ENCODE measurements at places on chromosomes 2 and 18.

GRCh38 chr2:18242716-18243115 lies 317.7 kb downstream of the RDH14 start:
- no peak for DNase-seq

DNA sequence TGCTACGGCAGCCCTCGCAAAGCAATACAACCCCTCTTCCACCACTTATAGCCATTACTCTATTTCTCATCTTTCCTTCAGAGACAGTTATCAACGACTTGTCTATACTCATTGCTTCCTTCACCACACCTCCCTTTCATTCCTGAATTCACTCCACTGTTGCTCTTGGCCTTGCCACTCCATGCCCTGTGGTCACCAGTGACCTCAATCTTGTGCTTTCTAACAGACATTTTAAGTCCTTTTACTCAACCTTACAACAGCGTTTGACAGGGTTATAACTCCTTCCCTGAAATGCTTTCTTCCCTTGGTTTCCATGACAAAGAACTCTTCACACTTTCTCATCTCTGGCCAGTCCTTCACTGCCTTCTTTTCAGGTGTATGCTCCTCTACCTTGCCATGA lies 90.6 kb upstream of the CCDC141 start:
- no peak for DNase-seq

DNA sequence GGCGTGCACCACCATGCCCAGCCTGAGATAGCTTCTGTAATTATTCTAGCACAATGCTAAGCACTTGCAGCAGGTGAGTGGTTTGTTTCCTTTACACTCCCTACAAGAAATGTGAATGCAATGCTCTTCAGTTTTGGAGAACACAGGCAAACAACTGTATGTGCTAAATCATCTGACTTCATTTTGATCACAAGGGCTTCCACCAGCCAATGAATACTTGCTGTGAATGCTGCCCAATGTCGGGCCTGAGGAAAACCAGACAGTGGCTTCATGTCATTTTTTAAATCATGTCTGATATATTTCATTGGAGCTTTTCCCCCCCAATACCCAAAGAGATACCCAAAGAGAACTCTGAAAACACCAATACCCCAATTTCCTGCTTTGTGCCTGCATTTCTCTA lies 155.6 kb upstream of the XPO1 start:
- DNase-seq = no peak

DNA sequence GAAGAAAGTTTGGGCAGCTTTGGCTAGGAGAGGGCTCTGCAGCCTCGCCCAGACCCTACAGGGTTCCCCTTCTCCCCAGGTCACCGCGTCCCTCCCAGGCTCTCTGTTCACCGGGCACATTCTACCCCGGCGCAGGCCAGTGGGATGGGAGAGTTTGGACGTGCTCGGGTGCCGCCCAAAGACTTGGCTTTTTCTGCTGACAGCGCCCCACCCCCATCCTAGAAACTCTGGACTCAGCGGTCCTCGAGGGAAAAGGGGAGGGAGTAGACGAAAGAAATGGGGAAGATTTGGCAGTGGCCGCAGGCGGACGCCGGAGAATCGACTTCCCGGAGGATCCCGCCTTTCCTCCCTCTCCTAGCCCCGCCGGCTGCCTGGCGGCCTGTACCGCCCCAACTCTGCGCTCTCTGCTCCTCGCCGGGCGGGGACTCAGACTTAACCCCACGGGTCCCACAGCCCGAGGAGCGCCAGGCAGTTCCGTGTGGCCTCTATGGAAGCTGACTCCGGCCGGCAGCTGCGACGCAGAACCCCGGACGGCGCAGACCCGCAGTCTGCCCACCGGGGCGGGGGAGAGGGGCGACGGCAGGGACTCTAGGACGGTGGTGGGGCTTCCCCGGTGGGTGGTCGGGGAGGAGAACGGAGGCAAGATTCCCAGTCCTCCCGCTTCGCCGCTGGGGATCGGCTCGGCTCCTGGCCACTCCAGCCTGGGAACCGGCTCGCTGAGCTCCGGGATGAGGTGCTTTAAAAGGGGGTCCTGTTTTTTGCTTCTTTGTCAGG lies 863 bp upstream of the SIX2 start:
- no peak for DNase-seq

DNA sequence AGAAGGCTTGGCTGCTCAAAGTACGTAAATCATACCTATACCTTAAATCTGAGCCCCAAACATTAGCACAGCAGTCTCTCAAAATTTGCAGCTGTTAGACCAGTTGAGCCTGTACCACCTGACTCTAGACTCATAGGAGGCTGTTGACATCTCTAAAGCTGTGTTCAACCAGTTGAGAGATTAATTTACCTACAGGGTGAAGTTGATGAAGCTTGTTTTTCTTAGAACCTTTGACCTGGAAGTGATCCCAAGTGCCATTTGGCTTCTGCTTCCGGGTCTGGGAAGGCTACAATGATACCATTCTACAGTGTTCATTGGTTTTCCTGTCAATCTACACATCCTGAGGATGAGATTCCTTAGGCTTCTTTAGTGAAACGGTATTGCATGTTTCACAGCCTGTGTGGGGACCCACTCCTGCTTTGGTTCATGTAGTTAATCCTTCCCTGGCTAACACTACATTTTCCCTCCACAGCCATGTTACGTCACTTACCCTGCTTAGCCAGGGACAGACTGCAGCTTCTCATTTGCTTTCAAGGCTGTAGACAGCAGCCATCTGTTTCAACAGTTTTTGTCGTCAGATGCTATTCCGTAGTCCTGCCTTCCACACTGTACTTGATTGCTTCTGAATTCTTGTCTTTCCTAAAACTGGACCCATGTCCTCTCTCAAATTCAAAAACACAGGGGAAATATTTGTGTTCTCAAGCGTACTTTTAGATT lies 4.7 kb upstream of the IL1RL2 start:
- DNase-seq = no peak

DNA sequence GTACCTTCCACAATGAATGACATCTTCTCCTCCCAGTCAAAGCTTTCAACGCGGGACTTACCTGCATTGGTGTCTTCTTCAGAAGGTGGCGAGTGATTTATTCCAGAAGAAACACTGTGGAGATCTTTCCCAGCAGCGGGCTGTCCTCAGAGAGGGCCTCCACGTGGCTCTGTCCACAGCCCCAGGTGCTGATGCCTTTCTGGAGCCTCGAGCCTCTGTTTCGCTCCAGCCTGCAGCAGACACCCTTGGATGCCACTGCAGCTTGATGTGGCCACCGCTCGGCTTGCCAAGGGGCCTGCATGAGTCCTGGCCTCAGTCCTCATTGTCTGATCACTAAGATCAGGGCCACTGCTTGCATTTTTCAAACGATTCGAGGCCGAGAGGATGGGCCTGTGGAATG lies 46.6 kb upstream of the GALR1 start:
- no peak for DNase-seq

DNA sequence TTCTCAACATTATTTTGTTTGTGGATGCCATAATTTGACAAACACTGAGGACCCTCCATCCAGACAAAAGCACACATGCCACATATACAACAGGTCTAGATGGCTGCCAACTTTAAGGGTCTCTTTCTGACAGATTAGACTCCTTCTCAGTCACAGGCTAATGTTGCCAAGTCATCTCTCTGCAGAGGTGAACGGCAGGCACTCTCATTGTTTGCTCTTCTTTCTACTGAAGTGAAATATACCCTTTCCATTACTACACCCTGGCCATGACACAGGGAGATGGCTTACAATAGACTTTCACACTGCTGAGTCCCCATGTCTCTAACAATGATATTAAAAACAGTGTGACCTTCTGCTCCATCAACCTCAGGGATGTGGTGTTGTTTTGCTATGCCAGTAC lies 47.5 kb upstream of the ZNF397 start:
- no peak for DNase-seq

- DNase-seq = no peak
Measured at GRCh38 chr2:8993902-8994278, 9.6 kb downstream of the MBOAT2 start.

DNA sequence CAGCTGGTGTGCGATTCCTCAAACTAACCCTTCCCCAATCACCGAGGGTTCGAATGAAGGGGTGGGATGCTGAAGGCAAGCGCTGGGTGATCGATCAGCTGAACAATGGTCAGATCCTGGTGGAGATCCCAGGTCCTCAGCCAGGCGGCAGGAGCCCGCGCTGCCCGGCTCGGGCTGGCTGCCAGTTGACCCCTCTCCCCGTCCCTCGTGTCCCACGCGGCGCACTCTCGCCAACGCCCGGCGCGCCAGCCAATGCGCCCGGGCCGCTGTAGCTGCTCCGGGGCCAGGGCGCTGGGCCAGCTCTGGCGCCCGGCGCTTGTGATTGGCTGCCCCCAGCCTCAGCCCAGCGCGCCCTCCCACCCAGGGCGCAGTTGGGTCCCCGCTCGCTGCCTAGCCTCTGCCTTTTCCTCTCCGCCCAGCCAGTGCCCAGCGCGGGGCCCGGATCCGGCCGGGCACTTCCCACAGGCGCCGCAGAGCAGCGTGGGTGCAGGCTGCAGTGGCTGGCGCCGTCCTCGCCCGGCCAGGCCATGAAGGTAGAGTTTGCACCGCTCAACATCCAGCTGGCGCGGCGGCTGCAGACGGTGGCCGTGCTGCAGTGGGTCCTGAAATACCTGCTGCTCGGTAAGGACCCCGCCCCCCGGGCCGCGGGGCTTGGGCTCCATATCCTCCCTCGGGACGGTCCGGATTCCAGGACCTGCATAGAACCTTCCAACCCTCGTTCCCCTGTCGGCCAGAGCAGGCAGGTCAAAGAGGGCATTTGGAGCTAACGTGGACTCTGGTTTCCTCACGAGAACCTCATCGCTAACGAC lies at the start of gene MOGAT1:
Gene MOGAT1 (plus strand): TSS at position 400 of the 809 bp plus-strand sequence. CDS start 128 bp downstream, at position 528.
- no peak for DNase-seq

DNA sequence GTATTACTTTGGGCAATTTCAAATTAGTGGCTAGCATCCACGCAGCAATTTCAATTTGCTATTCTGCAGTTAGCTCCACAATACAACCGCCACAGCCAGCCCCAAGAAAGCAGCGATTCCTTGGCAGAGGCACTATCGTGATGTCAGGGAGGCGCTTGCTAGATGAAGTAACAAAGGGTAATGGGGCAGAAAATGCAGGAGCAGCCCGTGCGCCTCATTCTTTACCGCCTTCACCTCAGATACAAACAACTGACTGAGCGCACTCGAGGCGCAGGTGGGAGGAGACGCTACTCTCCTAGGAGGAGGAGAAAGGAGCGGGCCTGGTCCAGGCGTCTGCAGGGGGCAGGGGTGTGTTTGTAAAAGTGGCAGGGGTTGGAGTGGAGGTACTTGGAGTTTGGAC lies 76.9 kb upstream of the ASB18 start:
- no peak for DNase-seq

- no peak for DNase-seq
Measured at GRCh38 chr2:210049831-210050230, 47.4 kb downstream of the RPE start.

DNA sequence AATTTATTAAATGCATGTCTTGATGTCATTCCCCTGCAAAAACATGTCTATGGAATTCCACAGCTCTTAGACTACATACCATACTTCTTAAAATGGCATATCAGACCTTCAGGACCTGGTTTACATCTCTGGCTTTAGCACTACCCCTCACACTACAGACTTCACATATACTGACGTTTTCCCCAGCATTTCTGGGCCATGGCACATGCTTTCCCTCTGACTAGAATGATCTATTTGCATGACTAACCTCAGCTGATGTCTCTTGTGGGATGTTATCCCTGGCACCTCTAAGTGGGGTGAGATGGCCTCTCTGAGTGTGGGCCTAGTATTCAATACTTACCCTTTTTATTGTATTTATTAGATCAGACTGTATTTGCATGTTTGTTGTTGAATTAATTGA lies 381.6 kb downstream of the ERBB4 start:
- DNase-seq = no peak

GRCh38 chr18:23838801-23839366 lies 149.6 kb downstream of the LAMA3 start:
- no peak for DNase-seq

GRCh38 chr18:40108596-40108995 lies 1846.4 kb upstream of the PIK3C3 start:
- DNase-seq = no peak

- DNase-seq = no peak
Measured at GRCh38 chr18:11669948-11670275, 19.2 kb upstream of the GNAL start.

DNA sequence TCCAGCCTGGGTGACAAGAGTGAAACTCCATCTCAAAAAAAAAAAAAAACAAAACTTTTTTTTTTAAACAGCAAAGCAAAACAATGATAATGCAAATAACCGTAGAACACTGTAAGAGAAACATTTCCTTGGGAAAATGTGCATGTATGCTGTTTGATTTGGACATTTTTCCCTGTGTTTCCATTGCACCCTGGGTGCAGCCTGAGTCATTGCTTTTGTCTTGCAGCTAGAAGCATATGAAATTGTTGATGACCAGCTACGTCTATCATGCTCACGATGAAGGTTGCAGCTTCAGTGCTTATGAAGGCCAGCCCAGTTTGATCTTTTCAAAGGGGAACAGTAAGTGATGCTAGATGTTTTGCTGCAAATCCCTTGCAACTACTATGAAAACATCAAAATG lies 41.5 kb downstream of the MOGAT1 start:
- no peak for DNase-seq

- DNase-seq = no peak
Measured at GRCh38 chr2:241138471-241138870, 10.8 kb downstream of the PASK start.

DNA sequence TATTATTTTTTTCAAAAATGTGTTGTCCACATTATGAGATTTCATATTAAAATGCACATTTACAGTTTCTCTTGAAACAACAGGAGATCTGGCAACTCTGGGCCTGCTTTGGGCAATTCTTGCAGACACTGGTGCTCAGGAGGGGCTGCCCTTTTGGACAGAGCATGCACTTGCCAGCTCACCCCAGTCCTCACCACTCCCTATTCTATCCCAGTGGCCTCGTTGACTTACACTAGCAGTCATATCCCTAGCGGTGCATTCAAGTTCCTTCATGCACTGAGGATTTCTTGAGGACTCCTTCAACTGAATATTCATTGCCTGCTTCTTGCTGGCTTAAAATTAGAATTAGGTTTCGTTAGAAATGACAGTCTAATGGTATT lies 87.9 kb upstream of the FHL2 start:
- DNase-seq = no peak

DNA sequence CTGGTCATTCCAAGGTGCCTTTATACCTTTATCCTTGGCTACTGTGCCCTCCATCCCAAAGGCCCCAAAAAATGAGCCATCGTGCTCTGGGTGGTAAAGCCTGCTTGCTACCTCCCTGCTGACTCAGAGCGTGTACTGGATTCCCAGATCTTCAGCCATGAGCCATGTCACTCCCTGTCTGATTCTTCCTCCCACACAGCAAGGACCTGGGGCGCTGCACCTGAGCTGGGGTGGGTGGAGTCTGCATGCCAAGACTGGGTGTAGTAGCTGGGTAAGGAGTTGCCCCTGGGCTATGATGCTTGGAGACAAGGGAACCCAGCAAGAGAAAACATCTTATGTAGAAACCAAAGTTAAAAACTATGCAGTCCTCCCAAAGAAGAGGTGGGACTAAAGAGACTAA lies 37.2 kb upstream of the APCDD1 start:
- DNase-seq = no peak

DNA sequence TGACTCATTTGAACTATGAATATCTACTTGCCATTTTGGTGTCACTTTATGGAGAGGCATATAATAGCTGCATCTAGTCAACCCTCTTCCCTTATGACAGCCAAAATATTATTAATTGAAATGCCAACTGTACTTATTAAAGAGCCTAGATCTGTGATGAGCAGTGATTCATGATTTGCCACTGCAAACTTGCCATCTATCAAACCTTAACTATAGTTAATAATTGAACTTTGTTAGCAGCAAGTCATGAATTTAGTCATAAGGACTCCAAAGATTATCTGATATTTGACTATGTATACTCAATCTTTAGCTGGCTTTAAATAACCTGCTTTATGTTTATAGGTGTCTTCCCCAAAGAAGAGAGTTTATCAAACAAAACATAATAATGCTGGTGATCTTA lies 116.4 kb upstream of the VWC2L start:
- no peak for DNase-seq

- DNase-seq = no peak
Measured at GRCh38 chr2:136362676-136363390, 244.9 kb upstream of the CXCR4 start.

Measured in stimulated activated CD8-positive, alpha-beta memory T cell treated with anti-CD3 and anti-CD28 coated beads, Interleukin-15, amount 100 ng/mL, for 4 hours (primary cell).